ENCODE measurements at places on chromosomes 2 and 18.

DNA sequence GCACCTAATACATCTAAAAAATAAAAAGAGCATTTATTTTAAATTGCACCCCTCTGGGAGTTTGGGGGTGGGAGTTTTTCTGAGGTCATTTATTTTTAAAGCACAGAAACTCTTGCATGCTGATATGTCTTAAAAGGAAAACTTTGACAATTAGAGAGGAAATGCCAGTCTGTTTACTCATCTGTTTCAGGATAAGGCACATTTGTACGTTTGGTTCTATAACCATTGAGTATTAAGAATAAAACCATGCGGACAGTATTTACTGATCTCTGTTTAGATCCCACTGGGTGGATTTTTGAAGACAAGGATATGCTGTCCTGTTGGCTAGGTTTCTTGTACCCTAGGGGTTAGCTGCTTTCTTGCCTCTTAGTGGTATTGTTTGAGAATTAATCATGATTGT, 122.9 kb downstream of the TANC1 start:
- DNase-seq = no peak

DNA sequence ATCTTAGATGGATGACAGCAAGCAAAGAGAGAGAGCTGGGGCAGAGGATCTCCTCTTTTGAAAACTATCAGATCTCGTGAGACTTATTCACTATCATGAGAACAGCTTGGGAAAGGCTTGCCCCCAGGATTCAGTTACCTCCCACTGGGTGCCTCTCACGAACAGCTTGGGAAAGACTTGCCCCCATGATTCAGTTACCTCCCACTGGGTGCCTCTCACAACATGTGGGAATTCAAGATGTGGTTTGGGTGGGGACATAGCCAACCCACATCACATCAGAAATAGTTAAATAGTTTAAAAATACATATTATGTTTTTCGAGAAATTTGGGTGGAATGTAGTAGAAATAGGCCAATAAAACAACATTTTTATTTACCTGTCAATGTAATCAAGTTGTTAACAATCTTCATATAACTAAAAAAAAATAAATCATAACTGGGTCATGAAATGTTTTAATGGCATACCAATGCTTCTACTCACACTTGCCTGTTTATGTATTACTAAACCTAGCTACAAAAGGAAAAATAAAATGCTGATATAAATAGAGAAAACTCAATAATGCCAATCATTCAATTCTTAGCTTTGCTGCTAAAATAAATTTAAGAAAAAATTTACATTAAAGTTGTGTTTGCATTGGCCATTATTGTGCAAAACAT, 608.9 kb downstream of the SUCLG1 start:
- no peak for DNase-seq

- DNase-seq = no peak
These were observed 103.2 kb downstream of the INHBB start for GRCh38 chr2:120448961-120449810.

DNA sequence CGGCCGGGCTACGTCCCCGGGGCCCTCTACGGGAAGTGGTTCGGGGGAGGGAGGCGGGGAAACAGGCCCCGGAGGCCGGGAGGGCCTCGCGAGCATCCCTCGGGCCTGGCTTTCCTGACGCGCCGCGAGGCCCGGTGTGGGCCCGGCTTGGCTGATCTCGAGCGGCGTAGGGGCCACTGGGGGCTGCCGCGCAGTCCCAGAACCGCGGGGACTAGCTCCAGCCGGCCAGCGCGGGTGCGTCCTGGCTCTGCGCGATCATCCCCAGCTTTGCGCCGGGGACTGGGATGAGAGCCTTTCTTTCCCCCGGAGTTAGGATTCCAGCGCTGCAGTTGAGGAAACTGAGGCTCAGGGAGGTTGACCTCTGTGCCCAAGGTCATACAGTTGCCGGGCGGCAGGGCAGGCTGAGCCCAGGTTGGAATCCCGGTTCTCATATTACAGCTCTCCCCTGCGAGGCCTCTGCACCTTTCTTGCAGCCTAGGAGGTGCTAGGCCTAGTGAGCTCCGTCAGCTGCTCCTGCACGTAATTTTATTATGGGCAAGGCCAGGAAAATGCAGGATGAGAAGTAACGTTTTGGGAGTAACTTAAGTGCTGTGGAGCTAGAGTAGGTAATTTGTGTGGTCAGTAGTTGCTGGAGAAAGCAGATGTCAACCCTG, 501 bp downstream of the LPIN1 start:
- DNase-seq = no peak

DNA sequence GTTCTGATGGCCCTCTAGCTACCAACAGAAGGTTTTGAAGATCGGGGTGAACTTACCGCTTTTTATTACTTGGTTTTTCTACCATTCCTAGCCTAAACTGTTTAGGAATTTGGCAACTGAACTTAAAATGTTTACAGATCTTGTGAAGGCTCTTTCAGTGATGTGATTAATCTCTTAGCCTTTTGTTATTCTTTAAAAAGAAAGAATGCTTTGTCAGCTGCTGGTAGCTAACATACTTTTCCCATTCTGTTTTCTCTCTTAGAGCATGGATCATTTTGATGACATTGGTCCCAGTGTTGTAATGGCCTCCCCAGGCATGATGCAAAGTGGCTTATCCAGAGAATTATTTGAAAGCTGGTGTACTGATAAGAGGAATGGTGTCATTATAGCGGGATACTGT, 18.1 kb downstream of the CPSF3 start:
- DNase-seq = no peak

GRCh38 chr2:88221365-88221942, 51.3 kb downstream of the THNSL2 start:
- DNase-seq = no peak

Data from activated naive CD4-positive, alpha-beta T cell (primary cell).